Adrenal gland (tissue), 19 donors: ENCODE measurements at places on chromosomes 2 and 18. TPM values are rescaled to one million over a fixed set of nuclear protein-coding genes. Genes with fewer than 3 reads are reported as not detected.

GRCh38 chr2:2405780-2406179 is 74.7 kb upstream of the MYT1L start:
- no peak for DNase-seq
- H3K4me1 ChIP-seq: no peaks in the 10 kb centered on the region
- no peaks in the 10 kb centered on the region for H3K36me3 ChIP-seq
- H3K27ac ChIP-seq: no peak overlapping the region
- no peak overlapping the region for H3K4me3 ChIP-seq
- no peaks in the 10 kb centered on the region for H3K27me3 ChIP-seq

GRCh38 chr2:2827761-2828221 is 496.7 kb upstream of the MYT1L start:
- no peaks in the 10 kb centered on the region for H3K4me1 ChIP-seq
- H3K27ac ChIP-seq: no peak overlapping the region
- H3K27me3 ChIP-seq: no peaks in the 10 kb centered on the region
- DNase-seq: no peak
- no peaks in the 10 kb centered on the region for H3K36me3 ChIP-seq
- H3K4me3 ChIP-seq: no peak overlapping the region

Gene HTR2B
- total RNA-seq: 87.2 TPM

GRCh38 chr2:241389697-241390096 is 33.6 kb downstream of the FARP2 start:
- no peak overlapping the region for H3K4me3 ChIP-seq
- no peak overlapping the region for H3K27ac ChIP-seq
- no peak for DNase-seq
- no peaks in the 10 kb centered on the region for H3K27me3 ChIP-seq

Gene TMEM169
- total RNA-seq: 0.47 TPM
